RCC 7860 (cell line): ENCODE measurements at places on chromosomes 6 and 20.

DNA sequence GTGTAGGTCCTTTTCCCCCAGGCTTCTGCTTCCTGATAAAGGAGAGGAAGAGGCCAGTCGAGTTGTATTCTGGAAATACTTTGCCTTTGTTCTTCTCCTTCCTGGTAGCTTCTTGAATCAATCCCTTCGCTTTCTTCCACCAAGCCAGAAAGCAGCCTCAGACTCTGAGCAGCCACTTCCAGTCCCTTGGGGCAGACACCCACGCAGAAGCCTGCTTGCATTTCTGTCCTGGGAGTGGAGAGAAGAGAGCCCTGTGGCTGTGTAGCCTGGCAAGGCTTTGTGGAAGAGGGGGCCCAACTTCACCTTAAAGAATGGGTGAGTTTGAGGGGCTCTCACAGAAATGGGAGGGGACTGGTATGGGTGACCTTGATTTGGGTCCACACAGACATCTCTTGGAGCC, 211.0 kb upstream of the SSTR4 start:
- no peak for DNase-seq

- no peak for DNase-seq
Measured at GRCh38 chr6:169093066-169093723, 160.5 kb downstream of the THBS2 start.

GRCh38 chr20:38722683-38723016, 1.6 kb upstream of the SLC32A1 start:
- no peak for DNase-seq

GRCh38 chr6:153489479-153489878, 358.4 kb upstream of the RGS17 start:
- DNase-seq = no peak

- no peak for DNase-seq
Measured at GRCh38 chr6:112443179-112444065, 96.3 kb downstream of the RFPL4B start.

- no peak for DNase-seq
Measured at GRCh38 chr6:2614155-2614554, 136.6 kb downstream of the MYLK4 start.

- no peak for DNase-seq
Measured at GRCh38 chr6:141282263-141282662, 850.5 kb upstream of the GJE1 start.

DNA sequence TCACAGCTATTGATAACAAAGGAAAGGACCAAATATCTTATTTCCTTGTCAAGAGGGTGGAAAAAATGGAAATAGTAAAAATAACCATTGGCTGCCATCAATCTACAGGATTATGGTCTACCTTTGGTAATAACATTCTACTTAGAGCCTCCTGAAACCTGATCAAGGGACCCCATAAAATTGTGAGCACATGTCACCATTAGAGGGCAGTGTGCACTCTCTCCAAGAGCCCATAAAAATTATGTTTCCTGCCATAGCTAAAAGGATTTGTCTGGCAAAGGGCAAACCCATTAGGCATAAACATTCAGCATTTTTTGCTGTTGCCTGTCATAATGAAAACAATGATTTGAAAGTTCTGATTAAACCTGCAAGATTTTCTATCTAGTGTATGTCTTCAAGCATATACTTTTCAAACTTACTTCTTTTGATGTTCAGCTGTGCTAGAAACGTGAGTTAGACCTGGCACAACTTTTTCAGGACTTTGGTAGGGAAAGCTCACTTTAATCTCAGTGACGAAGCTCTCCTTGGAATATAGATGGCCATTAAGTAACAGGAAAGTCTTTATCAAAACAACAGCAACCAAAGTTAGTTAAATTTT, 120.7 kb upstream of the ZFP64 start:
- peak; percentile 50 for DNase-seq

GRCh38 chr6:116393430-116393829, 22.7 kb downstream of the DSE start:
- DNase-seq = no peak

DNA sequence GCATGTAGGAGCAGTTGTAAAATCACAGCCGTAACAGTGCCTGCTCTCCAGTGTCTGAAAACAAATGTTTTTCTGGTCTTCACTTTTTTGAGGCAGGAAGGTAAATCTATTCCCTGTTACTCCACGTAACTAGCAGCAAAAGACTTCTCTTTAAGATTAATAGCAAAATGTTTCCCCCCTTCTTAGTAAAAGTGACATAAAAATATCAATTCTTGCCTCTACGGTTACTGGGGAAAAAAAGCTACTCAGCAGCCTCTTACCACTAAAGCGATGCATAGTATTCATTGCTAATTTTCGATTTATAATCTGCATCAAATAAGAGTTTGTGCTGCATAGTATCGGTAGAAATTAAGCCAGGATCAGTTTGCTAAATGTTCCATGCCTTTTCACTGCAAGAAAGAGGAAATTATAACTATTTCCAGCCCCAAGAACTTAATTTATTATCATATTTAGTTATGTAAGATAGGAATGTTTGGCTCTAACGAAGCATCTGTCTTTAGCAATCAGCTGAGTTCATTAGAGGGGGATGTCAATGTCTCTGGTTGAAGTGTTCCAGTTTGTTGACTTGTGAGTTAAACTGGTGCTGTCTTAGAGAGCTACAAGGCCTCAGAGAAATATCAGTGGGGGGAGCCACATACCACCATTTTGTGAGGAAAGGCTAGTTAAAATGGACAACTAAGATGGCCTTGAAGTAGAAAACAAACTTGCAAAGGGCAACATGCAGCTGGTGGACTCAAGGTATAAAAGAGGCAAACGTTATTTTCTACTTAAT, 617 bp upstream of the TSPYL1 start:
- no peak for DNase-seq

- DNase-seq = peak; percentile 60
Measured at GRCh38 chr20:54649511-54649962, 174.1 kb downstream of the DOK5 start.

DNA sequence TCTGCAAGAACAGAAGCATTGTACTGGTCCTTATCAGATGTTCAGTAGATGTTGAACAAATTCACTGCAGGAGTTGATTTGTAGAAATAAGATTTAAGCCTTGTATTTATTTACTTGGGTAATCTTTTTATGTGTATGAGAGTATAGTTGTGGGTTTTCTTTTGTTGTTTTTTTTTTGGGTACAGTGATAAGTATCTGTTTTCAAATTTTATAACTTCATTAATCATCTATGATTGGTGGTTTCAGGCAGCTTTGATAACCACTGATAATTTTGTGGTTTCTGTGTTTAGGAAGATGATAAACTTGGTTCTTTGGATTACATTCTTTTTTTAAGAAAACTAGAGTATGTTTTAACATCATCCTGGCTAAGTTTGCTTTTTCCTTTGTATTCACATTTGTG, 2.8 kb downstream of the AFDN start:
- no peak for DNase-seq

GRCh38 chr6:7241709-7242645, 71.0 kb downstream of the SSR1 start:
- peak; percentile 34 for DNase-seq

DNA sequence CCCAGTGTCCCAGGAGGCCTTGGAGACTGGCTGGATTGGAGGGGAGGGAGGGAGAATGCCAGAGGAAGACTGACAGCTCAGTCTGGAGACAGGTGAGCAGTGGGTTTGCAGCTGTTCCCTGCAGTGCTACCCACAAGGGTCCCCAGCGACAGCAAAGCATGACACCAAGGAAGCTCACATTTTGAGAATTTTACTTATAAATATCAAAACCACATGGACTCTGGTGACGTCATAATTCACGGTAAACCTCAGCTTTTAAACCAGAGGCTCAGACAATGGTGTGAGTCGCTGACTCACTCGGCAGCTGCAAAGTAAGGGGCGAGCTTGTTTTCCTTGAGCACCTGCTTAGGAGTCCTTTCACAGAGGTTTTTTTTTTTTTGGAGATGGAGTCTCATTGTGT, 65.2 kb downstream of the THBS2 start:
- no peak for DNase-seq

DNA sequence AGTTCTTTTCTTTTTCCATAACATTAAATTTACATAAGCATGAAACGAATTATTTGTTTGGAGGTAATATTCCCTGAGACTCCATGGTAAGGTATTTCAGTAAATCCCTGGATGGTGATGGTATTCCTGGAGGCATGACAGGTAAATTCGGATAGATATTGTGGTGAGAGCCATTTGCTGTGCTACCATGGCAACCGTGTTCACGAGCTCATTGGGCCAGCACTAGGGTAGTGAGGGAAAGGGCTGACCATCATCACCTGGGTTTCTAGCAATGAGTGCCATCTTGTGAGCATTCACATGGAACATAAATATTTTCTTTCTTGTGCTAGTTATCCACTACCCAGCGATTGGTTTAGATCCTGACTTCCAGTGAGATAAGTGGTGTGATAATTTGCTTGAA, 51.9 kb upstream of the GNRH2 start:
- no peak for DNase-seq

GRCh38 chr6:161401587-161402309, 127.9 kb upstream of the AGPAT4 start:
- no peak for DNase-seq

GRCh38 chr20:59751075-59751711, 146.9 kb downstream of the PHACTR3 start:
- DNase-seq = no peak

- DNase-seq = no peak
Measured at GRCh38 chr20:25173886-25174308, 21.6 kb upstream of the ENTPD6 start.

GRCh38 chr6:144823131-144823530, 538.0 kb downstream of the UTRN start:
- DNase-seq = no peak

- peak; percentile 90 for DNase-seq
Measured at GRCh38 chr6:112626468-112627082, 279.4 kb downstream of the RFPL4B start.

DNA sequence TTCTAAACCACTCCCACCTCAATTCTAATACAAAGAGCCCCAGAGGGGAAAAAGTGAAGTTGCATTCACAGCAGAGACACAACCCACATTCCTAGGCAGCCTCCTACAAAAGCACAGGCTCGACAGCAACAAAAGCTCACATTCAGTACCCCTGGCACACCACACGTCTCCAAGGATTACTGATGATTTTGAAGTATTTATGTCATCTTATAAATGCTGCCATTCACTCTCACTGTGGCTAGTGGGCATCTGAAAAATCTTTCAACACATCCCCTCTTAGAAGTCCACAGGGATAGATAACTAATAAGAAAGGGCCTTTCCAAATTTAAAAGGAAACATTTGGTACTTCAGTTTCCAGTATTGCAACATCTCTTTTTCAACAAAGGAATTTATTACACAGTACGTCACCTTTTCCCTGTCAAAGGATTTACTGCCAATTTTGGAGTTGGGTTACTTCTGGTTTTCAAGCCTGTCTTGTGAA, 146.7 kb downstream of the TASP1 start:
- no peak for DNase-seq

DNA sequence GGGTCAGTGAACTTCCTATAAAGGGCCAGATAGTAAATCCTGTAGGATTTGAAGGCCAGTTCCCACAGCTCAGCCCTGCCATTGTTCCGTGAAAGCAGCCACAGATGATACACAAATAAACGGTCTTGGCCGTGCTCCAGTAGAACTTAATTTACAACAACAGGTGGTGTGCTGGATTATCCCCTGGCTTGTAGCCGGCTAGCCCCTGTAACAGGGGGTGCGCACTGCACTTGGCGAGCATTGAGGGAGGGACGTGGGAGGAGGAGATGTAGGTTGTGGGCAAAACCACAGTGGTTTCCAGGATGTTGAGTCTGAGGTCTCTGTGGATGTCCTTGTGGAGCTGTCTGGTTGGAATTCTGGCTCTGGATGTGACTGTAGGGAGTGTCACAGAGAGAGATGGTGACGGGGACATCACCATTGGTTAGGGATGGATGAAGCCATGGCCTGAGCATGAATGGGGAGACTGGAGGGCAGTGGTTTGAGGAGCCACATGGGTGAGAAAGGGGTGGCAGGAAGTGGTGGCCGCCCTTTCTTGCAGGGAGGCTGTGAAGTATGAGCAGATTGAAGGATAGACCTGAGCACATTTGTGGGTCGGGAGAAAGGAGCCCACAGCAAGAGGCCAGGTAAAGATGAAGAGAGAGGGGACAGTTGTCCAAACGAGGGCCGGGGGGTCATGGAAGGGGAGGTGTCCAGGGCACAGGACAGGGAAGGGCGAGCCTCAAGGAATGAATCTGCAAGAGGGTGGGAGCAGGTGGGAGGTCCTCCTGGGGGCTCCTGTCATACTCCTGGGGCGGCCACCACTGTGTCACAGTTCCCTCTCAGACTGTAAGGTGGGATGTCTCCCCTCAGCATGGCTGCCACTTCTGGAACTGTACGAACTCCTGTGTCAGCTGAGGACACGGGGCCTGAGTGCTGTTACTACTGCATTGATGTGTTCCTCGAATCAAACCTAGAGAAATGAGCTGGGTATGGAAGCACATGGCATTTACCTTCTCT, 53.6 kb downstream of the CDH26 start:
- no peak for DNase-seq

GRCh38 chr20:16166737-16167136, 406.5 kb downstream of the KIF16B start:
- DNase-seq = no peak

- no peak for DNase-seq
Measured at GRCh38 chr6:14626556-14626955, 509.0 kb downstream of the CD83 start.

DNA sequence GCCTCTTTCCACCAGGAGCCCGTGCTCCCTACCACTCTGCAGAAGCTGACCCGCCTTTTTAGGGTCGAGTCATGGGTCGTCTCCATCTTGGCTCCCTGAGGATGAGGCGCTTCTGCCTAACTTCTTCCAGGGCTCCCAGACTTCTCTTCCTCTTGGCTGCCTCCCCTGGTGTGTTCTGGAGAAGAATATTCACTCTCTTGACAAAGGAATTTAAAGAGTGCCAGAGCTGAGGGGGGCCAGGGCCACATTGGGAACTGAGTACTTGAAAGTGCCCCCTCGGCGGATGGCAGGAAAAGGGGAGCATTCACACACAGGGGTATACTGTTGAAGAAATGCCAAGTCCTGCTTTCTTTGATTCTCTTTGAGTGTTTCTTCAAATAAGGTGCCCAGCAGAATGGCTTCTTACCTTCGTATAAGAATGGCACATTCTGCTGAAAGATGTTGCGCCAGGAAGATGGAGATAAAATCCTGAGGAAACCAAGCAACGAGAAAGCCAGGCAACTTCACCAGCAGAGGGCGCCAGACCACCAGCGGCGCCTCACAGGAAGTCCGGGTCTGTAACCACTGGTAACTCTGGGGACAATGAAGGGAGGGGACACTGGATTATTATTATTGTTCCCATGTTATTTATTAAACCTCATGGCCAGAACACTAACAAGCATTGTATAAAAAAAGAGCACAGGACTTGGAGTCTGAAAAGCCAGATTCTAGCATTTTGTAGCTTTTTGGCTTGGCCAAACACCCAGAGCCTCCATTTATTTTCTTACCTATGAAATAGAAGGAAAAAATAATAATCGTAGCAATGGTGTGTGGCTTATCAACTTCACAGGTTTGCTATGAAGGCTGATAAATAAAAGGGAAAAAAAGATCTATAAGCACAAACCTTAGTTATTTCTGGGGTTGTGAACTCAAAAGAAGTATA, 176.7 kb downstream of the HACE1 start:
- peak; percentile 46 for DNase-seq
